Dermis blood vessel endothelial cell (primary cell): ENCODE measurements at places on chromosomes 7 and 10. TPM values are rescaled to one million over a fixed set of nuclear protein-coding genes. Genes with fewer than 3 reads are reported as not detected.

DNA sequence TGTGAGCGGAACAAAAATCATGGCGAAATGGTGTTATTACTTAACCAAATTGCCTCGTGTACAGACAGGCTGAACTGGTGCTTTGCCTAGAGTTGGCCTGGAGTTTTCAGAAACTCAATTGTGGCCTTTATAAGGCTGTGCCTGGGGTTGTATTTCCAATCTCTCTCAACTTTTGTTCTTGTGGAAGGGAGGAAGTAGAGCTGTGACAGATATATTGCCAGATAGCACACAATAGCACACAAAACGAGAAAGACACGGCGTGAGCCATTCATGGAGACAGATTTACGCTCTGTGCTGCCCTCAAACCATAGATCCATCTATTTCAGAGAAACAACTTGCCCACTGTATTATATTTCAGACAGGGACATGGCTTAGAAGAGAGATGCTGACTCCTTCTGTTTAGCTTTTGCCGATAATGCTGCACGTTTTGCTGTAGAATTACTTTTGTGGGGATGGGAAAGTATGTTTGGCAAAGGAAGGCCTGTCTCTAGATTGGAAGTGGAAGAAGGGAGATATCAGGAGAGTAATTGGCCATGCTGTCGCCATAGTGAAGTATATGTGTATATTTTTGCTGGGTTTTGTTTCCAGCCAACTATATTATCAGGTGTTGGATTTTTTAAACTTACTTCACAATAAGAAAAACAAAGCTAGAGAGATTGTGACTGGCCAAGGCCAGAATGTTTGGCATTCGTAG, 80.4 kb downstream of the AUTS2 start:
- DNase-seq: no peak

- no peak for DNase-seq
Measured at GRCh38 chr10:18222866-18223265, 82.6 kb downstream of the CACNB2 start.

- DNase-seq: peak; percentile 92
Measured at GRCh38 chr7:82443547-82444219, at the start of gene CACNA2D1. Gene CACNA2D1, minus strand, starts transcription at chr7:82443777.

Gene ACSM6
- not detected in 2 replicates for total RNA-seq

DNA sequence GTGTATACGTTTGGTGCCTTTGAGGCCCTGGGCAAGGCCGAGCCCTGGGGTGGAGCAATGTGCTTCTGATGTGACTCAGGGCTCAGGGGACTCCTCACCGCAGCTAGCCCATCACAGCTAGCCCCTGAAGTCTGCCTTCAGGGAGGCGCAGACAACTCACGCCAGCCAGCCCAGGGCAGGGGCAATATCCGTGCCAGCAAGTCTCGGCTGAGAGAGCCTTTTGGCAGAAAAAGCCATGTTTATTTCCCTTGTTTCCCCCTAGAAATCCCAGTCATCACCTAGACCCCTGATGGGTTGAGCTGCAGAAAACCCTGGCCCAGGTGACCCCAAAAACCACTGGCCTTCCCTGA, 90.4 kb downstream of the CHST15 start:
- no peak for DNase-seq

Gene NCF1
- total RNA-seq: not detected in 2 replicates

Gene GFRA1
- total RNA-seq: 36.4 and 51.3 TPM in 2 replicates

DNA sequence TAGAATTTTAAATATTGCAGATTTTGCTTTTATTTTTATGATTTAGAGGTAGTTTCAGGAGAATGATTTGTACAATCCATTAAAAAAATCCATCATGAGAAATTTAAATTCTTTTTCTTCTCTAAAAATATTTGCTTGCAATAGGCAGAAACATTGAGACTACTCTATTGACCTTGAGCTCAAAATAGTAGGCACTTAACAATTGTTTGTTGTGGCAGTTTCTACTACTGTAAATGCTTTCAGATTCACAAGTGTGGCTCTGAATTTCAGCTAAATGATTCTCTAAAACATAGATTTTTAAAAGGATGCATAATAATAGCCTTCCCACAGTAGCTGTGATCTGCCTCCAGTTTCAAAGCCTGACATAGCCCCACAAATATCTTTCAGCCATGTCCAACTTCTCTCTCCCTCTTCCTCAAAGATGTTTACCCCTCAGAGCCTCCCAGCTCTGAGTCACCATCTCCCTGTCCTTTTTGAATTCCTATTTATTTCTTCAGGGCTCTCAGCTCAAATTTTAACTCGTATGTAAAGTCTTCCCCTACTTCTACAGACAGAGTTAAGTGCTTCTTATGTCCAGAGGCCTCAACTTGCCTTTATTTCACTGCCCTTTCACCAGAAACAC, 160.5 kb downstream of the AOAH start:
- DNase-seq: no peak

GRCh38 chr10:31836569-31837406, 91.8 kb downstream of the ARHGAP12 start:
- peak; percentile 64 for DNase-seq

DNA sequence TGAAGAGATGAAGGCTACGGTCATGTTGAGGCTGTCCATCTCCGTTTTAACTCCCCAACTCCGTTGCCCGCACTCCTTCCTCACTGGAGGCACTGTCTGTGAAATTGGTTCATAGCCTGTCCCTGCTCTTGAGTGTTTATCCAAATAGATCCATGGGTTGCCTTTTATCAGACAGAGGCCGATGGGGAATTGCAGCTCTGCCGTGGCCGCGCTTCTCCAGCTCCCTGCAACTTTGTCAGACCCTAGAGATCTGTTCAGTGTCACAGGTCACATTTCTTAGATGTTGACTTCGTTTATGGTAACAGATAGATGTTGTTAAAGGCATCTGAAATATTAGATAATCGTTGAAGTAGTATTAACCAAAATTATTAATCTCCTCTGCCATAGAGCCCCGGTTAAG, 14.7 kb downstream of the PPP2R2D start:
- DNase-seq: no peak

Gene GCK
- total RNA-seq: 0.23 TPM in 1 of 2 replicates, not detected in the other

DNA sequence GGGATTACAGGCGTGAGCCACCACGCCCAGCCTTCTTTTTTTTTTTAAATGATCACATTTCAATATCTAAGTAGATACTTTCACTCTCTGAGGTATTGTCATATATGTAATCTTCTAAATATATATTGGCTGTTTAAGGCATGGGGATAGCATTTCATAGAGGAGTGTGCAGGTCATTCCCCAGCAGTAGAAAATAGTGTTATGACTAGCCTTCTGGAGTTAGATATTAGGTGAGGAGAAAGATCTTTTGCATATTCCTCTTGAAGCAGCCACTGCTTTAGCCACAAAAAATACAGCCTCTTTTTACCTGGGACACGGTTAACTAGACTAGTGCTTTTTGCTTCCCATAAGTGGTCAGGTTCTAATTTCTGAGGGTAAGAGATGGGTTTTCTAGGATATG, 28.9 kb downstream of the ADD3 start:
- DNase-seq: no peak

- DNase-seq: no peak
Measured at GRCh38 chr7:153496257-153496656, 555.9 kb upstream of the DPP6 start.

Gene OR2A12
- not detected in 2 replicates for total RNA-seq

DNA sequence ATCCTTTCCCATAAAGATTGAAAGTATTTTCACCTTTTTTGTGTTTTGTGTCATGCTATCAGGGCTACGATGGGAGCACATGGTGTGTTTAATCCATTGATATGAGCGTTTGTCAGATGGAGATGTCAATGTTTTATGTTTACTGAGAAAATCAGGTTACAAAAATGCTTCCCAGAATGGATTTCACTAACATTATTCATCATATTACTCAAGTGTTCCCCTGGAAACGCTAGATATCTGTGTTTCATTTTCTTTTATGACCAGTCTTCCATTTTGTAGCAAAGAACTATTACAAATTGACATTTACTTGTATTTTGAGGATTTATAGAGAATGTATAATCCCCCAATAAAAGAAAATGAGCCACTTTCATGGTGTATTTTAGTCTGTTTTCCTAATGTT, 293.5 kb upstream of the AKR1E2 start:
- no peak for DNase-seq

DNA sequence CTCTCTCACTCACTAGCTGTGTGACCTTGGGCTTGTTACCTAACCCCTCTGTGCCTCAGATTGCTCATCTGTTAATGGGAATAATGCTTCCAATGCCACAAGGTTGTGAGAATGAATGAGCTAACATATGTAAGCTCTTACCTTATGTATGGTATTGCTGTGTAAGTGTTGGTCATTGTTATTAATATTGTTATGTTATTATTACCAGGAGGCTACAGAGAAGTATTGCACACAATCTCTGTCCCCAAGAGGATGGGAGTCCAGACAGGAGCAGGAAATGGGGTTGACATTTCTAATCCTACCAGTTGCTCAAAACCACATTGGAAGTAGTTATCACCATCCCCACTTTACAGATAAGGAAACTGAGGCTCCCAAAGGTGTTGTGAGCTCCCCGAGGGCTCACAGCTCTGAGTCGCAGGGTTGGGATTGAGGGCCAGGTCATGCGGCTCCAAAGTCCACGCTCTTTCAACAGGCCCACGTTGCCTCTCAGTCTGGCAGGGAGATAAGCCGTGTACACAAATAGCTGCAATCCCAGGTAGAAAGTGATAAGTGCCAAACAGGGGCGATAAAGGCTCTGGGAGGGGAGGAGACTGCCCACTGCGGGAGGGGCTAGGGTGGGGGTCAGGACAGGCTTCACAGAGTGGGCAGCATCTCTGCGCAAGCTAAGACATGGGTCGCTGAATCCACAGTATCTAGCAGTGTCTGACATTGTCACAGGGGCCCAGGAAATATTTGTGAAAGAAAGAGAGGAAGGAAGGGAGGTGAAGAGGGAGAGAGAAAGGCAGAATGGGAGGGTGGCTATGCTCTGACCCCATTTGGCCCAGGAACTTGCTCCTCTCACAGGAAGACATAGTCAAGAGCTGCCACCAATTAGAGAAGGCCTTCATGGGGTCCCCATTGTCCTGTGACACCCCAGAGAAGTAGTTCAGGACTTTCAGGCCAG, 9.6 kb upstream of the ZMIZ1 start:
- no peak for DNase-seq

GRCh38 chr10:51000976-51001375, 73.3 kb upstream of the PRKG1 start:
- DNase-seq: no peak

Gene NKX1-2
- total RNA-seq: not detected in 2 replicates

DNA sequence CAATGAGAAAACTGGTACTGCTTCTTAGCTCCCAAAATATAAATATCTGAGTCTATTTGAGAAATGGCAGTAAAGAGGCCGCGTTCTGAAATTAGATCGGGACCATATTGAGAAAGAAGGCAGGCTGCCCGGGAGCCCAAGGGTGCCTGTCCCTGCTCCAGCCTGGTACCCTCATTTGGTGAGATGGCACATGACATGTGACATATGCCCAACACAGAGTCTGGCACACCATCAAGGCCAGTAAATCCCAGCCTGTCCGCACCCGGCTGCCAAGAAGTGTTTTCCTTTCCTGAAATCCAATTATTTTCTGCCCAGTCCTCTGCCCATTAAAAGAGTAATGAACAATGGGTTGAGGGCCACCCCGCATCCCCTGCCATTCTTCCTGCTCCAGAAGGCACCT, 66.4 kb downstream of the CDH23 start:
- no peak for DNase-seq

- DNase-seq: no peak
Measured at GRCh38 chr7:157589680-157590079, 252.9 kb downstream of the DNAJB6 start.

Gene C10orf62
- 0.09 and 0.34 TPM in 2 replicates for total RNA-seq

Gene MYOZ1
- not detected in 2 replicates for total RNA-seq

DNA sequence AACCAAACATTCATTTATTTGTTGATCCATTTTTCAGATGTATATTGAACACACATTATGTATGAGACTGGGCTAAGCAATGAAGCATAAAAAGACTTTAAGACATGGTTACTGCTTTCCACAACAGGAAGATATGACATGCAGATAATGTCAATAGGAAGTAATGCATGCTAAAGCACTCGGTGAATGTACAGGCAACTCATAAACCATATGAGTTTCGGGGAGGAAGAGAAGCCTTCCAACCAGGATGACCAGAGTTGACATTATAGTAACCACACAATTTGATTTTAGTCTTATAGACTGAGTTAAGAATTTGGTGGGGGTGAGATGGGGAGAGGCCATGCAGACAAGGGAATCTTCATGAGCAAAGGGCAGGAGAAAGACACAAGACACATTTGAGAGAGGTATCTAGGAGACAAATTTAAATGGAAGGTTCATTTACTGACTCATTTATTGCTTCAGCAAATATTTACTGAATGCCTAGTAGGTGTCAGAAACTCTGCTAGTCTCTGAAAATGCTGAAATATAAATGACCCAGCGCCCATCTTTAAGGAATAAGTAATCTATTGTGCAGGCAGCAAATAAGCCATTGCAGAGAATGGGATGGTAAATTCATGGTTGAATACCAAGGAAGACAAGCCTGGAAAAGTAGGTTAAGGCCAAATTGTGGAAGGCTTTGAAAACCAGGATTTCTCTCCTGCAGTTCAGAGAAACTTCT, 19.0 kb upstream of the SLK start:
- no peak for DNase-seq

DNA sequence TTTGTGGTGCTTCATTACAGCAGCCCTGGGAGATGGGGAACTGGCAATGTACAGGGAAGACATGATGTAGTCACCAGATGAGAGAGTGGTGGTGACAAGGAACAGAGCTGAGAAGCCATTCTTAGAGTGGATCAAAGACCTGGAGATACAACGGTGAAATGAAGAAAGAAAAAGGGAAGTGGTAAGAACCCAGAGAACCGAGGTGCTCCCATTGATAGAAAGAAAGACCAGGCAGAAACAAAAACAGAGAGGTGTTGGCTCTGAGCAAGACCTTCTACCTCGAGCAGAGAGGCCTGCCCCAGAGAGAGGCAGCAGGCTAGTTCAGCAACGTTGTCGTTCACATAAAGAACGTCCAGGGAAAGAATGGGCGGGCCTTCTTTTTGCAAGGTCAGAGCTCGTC, 186.7 kb downstream of the ADAM12 start:
- no peak for DNase-seq

GRCh38 chr10:106571192-106571946, 593.1 kb downstream of the SORCS1 start:
- no peak for DNase-seq

GRCh38 chr7:23373151-23374004, 74.2 kb downstream of the MALSU1 start:
- peak; percentile 69 for DNase-seq

Gene FAM25G
- total RNA-seq: not detected in 2 replicates

Gene GAD2
- not detected in 2 replicates for total RNA-seq

GRCh38 chr7:74511345-74511744, 57.6 kb downstream of the GTF2IRD1 start:
- DNase-seq: no peak

- no peak for DNase-seq
Measured at GRCh38 chr10:21740989-21741388, 207.0 kb downstream of the MLLT10 start.

Gene TAF3
- 2.0 and 2.3 TPM in 2 replicates for total RNA-seq

DNA sequence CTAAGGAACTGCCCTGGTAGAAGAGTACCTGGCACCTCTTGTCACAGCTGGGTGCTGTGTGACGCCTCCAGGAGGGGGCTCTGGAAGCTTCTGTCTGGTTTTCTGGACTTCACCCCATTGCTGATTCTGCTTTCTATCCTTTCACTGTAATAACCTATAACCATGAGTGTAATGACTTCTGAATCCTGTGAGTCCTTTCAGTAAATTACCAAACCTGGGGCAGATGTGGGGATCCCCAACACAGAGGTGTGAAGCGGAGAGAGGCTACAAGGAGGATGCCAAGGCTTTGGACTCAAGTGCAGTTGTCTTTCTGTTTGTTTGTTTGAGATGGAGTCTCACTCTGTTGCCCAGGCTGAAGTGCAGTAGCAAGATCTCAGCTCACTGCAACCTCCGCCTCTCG, 143.7 kb downstream of the SFMBT2 start:
- no peak for DNase-seq
